ENCODE measurements at places on chromosomes 7 and 10.
A peak's percentile ranks its signal among the peaks of the same experiment; 100 is the strongest.

- DNase-seq: no peak
Observed at GRCh38 chr10:95280637-95281036, 10.2 kb downstream of the PDLIM1 start.

- no peak for DNase-seq
Observed at GRCh38 chr7:40571796-40572195, 437.0 kb downstream of the SUGCT start.

DNA sequence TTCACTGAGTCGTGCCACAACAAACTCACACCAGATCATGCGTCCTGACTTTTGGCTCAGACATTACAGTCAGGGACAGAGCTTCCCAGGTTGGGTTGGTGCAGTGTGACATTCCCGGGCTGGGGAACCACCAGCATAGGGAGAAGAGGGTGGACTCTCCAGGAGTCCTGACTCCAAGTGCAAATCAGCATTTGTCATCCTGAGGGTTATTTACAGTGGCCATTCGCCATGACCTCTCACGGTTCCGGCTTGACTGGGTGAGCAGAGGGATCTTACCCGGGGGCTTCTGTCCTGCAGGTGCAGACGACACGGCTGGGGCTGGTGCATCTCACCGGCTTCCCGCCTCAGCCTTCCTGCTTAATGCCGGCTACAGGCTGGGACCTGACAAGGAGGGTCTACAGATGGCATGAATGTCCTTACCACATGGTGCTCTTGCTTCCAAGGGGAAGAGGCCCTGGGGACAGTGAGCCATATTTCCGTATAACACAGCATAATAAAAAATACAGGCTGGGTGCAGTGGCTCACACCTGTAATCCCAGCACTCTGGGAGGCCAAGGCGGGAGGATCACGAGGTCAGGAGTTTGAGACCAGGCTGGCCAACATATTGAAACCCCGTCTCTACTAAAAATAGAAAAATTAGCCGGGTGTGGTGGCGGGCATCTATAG, 12.5 kb upstream of the INTS1 start:
- no peak for DNase-seq

DNA sequence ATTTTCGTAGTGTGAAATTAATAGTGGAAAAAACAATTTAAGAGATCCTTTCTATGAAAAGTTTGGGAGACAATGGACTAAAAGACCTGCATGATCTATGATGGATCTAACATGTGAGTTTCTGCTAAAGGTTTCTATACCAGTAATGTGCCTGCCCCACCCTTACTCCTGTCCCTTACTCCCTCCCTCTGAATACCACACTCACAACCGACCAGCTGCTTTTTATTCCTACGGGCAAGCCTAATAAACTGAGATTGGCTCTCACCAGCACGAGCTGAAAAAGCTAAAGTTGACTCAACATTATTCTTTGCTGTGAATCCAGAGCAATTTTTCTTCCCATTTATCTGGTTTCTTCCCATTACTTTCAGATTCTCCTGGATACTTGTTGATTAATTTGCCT, 17.8 kb upstream of the REEP3 start:
- no peak for DNase-seq

DNA sequence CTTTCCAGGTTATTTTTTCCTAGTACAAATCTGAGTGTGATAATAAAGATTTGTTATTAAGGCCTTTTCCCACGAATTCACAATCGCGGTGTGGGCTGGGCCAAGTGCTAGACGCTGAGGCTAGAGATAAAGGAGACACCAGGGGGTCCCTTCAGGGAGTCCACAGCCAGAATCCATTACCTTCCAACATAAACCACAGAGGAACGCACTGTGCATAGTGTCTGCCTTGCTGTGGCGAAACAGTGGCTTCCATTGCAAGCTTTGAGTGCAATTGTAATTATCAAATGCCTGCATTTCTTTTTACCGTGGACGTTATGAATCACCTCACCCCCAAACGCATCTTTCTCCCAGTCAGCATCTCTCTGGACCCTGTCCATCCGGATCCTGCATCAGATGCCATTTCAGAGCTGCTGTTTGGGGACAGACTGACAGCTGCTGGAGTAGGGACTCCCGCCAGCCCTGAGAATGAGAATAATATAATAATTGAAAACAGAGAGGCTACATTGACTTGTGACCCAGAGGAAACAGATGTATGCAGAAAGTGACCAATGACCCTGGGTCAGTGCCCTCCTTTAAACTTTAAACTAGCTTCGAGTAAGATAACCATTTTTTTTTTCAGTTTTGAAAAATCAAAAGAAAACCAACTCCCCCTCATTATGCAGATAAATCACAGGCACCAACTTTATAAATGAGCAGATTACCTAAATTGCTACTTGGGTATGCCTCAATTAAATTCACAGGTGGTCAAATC, 456.2 kb upstream of the NRP1 start:
- DNase-seq: no peak

DNA sequence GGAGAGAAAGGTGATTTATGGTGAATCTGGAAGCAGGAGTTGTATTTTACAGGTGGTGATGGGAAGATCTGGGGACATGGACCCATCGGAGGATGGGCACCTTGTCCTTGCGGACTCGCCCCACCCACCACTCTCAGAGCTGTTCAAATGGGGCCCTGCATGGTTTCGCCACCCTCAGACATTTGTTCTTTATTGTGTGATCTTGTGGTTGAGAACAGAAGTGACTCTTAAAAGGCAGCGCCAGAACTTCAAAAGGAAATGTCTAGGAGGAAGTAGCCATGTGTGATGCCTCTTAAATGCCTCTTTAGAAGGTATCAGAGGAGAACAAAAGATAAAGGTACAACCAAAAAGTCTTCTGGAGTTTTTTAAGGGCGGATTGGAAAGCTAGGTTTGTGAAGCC, 205.7 kb downstream of the KIAA1217 start:
- no peak for DNase-seq

DNA sequence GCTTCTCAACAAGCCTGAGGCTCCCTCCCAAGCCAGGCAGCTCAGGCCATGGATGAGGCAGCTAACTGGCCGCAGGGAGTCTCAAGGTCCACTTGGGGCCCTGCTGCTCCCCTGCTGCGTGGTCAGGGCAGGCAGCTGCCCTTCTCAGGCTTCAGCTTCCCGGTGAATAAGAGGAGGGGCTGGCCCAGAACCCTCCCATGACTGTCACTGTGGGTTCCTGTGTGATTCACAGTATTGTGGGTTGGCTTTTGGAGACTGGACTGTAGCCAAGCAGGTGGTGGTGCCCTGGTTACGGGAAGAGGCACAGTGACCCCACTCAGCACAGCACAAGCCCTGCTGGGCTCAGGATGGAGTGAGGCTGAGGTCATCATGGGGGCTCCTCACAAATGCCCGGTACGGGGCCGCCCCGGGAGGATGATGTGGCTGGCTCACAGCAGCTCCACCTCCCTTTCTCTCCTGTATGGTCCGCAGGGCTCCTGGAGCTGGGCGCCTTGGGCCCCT, 189.8 kb downstream of the HECW1 start:
- DNase-seq: no peak

- no peak for DNase-seq
Observed at GRCh38 chr10:48496105-48496830, 108.6 kb downstream of the ARHGAP22 start.

DNA sequence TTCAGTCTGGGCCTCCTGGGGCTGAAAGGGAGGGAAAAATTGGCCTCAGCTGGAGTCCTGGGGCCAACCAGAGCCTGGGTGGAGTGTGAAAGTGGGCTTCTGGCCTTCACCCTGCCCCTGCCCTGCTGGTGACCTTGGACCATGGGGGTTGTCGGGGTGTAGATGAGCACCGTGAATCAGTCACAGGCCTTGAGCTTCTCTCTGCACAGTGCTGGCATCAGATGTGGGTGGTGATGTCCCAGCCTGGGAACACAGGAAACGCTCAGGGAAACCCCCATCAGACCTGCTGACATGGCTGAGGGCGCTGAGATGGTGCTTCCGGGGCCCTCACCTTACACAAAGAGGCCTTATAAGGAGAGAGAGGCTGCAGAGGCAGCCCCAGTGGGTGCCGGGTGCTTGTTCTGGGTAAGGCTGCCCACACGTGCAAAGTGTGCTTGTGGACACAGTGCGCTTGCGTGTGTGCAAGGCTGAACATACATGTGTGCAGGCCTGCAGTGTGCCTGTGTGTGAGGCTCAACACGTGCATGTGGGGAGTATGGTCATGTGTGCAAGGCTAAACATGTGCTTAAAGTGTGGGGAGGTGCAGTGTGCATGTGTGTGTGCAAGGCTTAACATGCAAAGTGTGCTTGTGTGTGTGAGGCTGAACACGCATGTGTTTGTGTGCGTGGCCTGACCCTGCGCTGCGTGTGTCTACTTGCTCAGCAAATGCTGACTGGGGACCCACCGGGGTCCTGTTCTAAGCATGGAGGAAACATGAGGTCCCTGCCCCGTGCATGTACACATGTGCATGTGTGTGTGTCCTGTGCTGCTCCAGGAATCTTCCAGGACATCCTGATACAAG, 6.5 kb downstream of the ARPC1B start:
- DNase-seq: peak; percentile 73

- DNase-seq: no peak
Observed at GRCh38 chr7:32479574-32480200, 10.5 kb downstream of the LSM5 start.

DNA sequence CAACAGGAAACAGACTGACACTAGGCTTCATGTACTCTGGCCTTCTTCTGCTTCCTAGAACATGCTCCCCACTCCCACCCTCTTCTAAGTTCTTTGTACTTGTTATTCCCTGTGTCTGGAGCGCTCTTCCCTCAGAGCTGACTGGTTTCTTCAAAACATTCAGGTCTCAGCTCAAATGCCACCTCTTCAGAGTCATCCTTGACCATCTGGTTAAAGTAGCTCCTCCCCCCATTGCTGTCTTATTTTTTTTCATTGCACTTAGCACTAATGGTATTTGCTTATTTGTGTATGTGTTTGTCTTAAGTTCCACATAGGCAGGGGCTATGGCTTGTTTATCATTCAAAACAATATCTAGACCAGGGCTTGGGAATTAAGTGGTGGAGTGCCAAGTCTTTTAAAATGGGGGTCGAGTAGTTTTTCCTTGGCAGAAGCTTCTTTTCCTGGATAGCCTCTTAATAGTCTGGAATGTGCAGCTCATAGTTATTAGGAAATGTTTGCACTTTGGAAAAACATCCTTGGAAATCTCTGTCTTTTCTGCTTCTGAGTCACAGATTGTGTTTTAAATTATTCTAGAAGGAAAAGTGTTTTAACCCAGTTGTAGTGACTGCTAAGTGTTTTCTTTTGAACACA, 60.0 kb downstream of the RALA start:
- no peak for DNase-seq

- DNase-seq: no peak
Observed at GRCh38 chr7:67422601-67423000, 426.0 kb downstream of the TYW1 start.

- DNase-seq: no peak
Observed at GRCh38 chr7:16933296-16934279, 51.8 kb upstream of the AGR3 start.

DNA sequence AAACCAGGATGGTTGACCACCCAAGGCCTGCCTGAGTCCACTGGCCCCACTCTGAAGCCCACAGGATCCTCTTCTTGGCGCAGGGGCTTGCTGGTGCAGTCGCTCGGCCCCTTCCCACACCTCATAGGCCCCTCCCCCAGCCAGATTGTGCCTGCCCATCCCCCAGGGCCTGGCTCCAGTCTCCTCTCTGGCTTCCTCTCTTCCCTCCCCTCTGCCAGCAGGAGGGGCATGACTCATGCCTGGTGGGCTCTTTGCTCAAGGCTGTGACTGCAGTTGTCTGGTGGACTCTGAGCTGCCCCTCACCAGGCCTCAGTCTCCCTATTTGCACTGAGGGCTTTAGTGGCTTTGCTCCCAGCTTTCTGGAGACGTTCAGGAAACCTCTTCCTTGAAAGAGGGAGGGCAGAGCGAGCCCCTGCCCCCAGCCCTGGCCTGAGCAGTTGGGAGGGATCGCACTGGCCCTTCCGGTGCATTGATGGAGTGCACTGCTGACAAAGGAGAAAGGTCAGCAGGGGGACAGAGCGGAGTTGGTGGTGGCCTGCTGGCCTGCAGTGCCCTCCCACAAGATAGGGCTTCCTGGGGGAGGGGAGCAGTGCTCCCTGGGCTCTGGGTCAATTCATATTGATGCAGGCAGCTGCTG, 60.7 kb downstream of the ZMIZ1 start:
- no peak for DNase-seq

All from activated CD8-positive, alpha-beta memory T cell treated with anti-CD3 and anti-CD28 coated beads for 1 hour (primary cell).